Inflammatory macrophage treated with lipopolysaccharide for 4 hours (primary cell): ENCODE measurements at places on chromosomes 5 and 9.

- DNase-seq = no peak
Measured at GRCh38 chr5:178383919-178384815, 151.6 kb upstream of the PHYKPL start.

DNA sequence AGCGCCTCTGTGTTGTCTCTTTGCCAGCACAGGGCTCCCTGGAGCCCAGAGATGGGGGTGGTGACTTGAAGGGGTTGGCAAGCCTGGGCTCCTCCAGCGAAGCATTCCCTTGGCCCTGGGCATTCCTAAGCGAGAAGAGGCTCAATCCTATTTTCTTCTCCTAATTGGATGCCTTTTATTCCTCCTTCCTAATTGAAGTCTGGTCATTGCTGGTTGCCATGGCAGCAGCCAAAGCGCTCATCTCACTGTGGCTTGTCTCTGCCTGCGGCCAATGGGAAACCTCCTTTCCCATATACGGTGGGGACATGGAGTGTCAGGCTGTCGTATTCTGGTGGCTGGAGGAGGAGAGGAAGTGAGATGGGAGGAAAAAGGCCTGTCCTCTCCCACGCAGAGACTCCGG is 52.3 kb upstream of the RARS1 start:
- no peak for DNase-seq

- peak; percentile 93 for DNase-seq
Measured at GRCh38 chr5:107301999-107302398, 368.7 kb downstream of the EFNA5 start.

DNA sequence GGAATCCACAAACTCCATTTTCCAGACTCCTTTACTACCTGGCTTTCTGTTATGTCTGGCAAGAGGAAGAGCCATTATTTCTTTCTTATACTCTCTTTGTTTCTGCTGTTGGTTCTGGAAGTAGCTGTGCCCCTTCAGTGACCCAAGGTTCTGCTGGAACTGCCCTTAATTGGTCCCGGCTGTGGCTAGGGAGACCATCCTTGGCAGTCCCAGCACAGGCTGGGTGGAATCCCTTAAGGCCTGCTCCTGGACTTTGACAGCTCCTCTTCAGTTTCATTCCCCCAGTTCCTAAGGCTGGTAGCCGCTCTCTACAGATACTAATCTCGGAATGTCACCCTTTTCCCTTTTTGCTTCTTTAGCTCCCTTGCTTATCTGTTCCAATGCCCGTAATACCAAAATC is 81.9 kb upstream of the GLIS3 start:
- DNase-seq = no peak

DNA sequence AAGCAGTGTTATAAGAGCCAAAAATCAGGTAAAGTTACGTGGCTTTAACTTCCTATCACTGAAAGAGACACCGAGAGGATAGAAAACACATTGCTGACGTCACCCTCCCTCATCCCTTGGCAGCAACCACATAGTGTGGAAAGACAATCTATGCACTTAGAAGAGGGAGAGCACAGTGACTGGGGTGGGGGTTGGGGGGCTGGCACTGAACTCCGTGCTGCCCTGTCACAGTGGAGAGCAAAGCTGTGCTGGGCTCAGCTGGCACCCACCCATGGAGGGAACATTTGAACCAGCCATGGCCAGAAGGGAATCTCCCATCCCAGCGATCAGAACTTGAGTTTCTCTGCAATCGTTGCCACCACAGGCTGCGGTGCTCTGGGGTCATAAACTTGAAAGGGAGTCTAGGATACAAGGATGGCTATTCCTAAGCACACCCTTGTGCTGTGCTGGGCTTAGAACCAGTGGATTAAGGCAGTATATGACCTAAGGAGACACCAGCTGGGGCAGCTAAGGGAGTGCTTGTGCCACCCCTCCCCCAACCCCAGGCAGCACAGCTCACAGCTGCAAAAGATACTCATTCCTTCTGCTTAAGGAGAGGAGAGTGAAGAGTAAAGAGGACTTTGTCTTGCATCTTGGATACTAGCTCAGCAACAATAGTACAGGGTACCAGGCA is 73.4 kb downstream of the KIAA0825 start:
- DNase-seq = no peak
